ENCODE measurements at places on chromosomes 5 and 9. TPM values are rescaled to one million over a fixed set of nuclear protein-coding genes. Genes with fewer than 3 reads are reported as not detected.

The NRARP gene
- total RNA-seq = 1.6 TPM

The TTC23L gene
- not detected for total RNA-seq

The SLC45A2 gene
- total RNA-seq = not detected

The ROPN1L gene
- total RNA-seq = 3.0 TPM

The NDUFAF2 gene
- 11.2 TPM for total RNA-seq

The MEGF10 gene
- not detected for total RNA-seq

The PFN3 gene
- total RNA-seq = not detected

The CHSY3 gene
- not detected for total RNA-seq

All from CD4-positive, CD25-positive, alpha-beta regulatory T cell (primary cell).